ENCODE measurements at places on chromosomes 4 and X.

DNA sequence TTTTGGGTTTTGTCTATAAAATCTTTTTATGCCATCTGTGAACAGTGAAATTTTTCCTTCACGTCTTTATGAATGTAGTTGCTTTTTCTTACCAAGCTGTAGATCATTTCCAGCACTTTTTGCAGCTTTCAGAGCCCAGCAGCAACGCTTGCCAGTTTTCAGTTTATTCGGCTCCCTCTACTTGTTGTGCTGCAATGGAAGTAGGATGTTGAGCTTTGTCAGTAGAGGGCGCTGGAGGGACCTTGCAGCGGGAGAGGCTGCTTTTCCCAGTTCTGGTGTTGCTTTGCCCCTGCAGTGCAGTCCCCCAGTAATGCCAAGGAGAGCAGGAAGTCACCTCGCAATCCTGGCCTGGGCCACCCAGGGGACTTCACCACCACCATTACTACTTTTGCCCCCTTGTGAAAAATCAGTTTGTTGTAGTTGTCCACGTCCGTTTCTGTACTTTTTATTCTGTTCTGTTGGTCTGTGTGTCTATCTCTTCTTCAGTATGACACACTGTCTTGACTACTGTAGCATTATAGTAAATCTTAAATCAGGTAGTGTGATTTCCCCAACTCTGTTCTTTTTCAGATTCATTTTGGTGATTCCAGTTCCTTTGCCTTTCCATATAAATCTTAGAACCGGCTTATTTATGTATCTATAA, 21.8 kb downstream of the CMC4 start:
- peak; percentile 73 for DNase-seq

DNA sequence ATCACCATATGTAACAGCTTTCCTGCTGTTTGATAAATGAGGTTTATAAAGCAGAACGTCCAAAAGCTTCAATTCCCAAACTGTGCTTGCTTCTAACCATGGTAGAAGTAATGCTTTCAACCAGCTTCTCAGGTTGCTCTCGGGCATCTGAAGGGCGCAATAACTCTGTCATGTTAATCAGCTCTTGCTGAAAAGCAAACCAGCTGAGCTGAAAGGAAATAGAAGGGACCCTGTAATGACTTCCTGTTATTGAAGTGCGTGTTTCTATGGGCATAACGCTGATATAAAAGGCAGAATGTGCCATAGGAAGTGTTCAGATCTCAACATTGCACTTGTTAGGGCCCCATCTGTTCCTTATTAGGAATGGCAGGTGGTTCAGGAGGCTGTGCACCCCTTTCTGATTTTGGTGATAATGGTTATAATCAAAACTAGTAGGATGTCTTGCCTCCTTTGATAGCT, 21.2 kb downstream of the HERC3 start:
- DNase-seq, result peak; percentile 47

DNA sequence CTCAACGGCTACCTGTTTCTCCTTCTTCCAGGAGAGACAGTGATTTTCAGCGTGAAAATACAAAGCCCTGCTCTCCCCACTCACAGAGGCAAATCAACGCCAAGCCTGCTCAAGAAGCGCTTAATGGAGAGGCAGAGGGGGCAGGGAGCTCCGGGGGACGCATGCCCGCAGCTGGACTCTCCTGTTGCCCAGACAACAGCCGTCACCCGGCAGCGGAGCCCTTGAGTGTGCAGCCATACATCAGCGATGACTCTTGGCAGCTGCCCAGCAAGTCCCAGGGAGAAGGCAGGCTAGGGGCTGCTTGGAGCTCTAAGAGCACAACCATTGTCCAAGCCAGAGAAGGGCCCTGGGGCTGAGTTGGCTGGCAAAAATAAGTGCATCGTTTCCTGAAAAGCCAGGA, 71.0 kb upstream of the AFAP1 start:
- peak; percentile 63 for DNase-seq

DNA sequence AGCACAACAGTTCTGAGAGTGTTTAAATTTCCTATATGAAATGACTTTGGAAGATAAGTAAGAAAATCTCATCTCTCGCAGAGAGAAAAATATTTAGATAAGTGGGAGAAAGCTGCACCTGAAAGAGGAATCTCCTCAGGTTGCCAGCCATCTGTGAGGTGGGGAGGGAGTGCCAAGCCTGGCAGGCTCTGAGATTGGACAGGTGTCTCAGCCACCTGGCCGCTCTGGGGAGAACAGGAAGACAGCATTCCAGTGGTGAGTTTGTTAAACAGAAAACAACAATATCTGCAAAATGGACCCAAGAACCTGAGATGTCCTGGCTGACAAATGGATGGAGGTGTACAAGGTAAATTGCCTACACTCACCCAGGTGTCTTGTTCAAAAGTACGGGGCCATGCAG, 31.3 kb downstream of the EMCN start:
- no peak for DNase-seq

- no peak for DNase-seq
These were observed 226.3 kb downstream of the PACRGL start for GRCh38 chr4:20926529-20926928.

DNA sequence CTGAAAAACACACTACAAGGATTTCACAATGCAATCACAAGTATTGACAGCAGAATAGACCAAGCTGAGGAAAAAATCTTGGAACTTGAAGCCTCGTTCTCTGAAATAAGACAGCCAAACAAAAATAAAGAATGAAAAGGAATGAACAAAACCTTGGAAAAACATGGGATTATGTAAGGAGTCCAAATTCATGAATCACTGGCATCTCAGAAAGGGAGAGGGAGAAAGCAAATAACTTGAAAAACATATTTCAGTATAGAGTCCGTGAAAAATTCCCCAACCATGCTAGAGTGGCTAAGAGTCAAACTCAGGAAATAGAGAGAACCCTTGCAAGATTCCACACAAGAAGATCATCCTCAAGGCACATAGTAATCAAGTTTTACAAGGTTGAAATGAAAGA, 178.5 kb upstream of the CTSO start:
- no peak for DNase-seq

GRCh38 chr4:62683799-62684566, 1483.9 kb downstream of the ADGRL3 start:
- DNase-seq, result no peak

DNA sequence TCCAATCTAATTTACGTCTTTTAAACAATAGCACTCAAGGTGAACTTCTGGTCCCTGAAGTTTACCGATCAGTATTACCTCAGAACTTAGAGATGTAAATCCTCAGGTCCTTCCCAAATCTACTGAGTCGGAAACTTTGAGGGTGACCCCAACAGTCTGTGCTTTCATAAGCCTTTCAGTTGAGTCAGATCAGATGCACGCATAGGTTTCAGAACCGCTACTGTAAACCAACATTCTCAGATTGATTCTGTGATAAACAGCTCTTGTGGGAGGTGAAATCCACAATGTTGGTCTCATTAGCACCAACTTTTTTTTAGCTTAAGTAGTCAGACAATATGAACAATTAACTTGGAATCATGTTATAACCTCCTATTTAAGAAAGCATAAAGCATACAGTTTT, 86.0 kb downstream of the WWC2 start:
- DNase-seq, result no peak

DNA sequence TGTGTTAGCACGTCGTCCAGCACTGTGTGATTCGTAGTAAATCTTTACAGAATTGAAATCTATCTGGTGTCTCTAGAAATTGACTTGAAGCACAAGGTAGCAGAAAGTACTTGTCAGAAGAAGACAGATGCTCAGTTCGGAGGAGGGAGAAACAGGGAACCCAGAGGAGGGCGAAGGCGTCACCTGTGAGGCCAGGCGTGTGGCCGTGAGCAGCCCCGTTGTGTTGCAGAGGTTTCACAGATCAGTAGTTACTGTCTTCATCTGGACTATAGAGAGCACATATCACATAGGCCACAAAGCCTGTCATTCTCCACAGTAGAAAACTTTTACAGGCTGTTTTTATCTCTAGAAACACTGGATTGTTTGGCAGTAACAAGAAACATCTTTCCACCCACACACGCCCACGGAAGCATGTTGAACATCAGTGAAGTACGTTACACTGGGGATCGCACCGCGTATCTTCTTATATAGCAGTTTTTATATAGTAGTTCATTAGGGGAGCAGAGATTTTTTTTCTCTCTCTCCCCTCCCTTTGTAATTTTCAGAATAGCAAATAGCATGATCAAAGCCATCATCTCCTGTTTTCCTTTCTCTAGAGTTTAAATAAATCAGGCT, 48.1 kb upstream of the TLR3 start:
- peak; percentile 40 for DNase-seq

DNA sequence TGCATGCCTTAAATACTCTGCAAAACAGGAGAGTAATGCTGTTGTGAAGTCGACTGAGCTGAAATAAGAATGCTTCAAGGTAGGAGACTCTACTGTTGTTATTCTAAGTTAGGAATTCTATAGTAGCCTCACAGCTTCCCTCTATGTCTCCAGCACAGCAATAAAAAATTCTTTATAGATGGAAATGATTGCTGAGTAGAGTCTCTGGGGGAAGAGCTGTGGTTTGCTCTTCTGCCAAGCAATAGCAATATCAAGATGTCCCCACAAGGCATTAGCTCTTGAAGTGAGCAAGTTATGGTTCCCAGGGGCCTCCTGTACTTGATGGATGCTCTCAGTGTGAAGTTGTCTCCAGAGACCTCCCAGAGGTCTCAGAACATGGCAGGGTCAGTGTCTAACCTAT, 880.6 kb upstream of the FRG1 start:
- DNase-seq, result peak; percentile 1

- DNase-seq, result peak; percentile 14
These were observed 47.8 kb downstream of the ELF2 start for GRCh38 chr4:139129206-139129605.

DNA sequence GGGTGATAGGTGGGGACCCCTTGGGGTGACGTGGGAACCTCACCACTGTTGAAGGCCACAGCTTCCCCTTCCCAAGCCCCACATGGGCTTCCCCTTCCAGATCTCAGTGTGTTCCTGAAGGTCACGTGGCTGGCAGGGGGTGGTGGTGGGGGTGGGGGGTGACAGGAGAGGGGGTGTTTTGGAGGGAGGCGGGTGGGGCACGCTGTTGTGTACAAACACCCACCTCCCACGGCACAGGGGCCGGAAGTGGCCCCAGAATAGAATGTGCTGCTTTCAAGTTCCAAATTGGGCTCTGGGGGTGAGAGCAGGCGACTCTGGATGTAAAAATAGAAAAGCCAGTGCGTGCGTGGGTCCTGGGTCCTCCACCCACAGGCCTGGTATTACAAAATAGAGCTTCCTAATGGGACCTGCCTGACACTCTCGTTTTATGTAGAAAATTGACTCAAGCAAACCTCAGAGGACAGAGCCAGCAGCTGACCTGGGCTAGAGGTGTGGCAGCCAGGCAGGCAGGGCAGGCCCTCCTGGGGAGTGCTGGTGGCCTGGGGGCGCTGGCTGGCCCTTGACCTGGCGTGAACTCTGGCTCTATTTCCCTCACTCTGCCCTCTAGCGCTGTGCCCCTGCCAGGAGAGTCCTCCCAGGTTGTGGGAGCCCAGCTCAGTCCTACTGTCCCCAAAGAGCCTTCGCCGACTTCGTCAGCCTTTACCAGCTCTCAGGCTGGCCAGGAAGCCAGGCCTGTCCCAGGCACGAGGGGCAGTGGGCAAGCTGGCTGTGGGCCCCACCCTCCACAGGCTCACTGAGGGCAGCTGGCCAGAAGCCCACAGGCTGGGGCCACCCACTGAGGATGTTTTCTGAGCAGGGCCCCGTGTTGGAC, 5.4 kb upstream of the SH3BP2 start:
- no peak for DNase-seq

- DNase-seq, result peak; percentile 67
These were observed 45.5 kb downstream of the VGLL1 start for GRCh38 chrX:136577552-136577951.

DNA sequence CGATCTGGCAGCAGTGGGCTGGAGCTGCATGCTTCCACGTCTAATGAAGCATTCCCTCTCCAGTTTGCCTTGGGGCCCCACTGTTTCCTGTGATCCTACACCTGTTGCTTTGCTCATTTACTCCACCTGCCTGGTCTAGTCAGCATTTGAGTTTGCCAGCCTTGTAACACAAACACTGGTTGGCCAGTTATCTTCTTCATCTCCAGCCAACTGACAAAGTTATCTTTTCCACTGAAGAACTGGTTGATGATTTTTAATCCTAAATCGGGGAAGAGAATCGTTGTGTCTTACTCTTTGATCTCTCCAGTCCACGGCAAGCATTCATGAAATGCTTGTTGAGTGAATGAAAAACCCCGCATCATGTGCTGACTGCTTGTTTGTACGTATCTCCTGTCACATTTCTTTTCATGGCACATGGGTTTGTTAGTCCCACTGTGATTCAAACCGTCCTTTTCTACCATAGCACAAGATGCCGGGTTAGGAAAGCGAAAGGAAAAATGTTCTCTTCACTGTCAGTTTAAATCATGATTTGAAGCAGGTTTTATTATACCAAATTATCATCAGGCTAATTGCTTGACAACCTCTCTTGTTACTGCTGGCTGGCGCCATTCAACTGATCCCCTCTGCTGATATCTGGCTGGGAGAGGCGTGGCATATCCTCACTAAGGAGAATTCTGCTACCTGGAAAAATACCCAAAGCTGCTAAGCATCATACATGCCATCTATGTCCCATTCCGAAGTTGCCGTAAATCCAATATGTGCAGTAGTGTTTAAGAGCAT, 144.8 kb downstream of the SHROOM3 start:
- DNase-seq, result no peak

DNA sequence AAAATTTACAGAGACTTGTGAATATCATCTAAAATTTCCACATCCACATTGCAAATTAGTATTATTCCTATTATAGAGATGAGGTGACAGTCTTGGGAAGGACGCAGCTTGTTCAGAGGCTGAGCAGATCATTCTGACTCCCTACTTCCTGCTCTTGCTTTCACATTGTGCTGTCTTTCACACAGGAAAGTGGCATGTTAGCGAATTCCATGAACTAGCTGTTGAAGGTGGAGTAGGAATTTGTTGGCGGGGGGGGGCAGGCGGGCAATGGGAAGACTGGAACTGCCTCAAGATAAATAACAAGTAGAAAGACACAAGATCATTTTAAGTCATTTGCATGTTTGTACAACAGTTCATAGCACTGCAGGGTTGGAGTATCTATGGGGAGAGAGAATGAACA, 2.3 kb downstream of the PF4V1 start:
- DNase-seq, result peak; percentile 43

GRCh38 chr4:103244251-103244650, 46.1 kb upstream of the CENPE start:
- peak; percentile 9 for DNase-seq

- no peak for DNase-seq
These were observed 260.5 kb downstream of the MAPK10 start for GRCh38 chr4:86099348-86099747.

DNA sequence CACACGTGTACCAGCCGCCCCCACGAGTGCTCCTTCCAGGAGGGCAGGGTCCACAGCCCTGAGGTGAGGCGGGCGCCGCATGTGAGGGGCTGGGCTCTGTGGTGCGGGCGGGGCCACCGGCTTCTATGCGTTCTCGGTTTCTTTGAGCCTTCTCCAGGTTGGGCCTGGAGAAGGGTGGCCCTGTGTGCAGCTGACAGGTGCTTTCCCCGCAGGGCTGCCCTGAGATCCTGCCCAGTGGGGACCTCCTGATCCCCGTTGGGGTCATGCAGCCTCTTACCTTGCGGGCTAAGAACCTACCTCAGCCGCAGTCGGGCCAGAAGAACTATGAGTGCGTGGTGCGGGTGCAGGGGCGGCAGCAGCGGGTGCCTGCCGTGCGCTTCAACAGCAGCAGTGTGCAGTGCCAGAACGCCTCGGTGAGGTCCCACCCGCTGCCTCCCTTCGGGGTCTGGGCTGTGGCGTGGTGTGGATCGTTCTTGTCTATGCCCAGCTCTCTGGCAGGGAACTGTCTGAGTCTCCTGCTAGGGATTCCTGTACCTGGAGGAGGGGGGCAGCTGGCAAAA, 6.8 kb downstream of the PLXNA3 start:
- DNase-seq, result no peak

- no peak for DNase-seq
These were observed 77.1 kb upstream of the ATOH1 start for GRCh38 chr4:93751411-93751810.

Measured in cardiac fibroblast (primary cell).